Stimulated activated CD8-positive, alpha-beta memory T cell treated with anti-CD3 and anti-CD28 coated beads, Interleukin-7, amount 100 ng/mL, for 4 hours (primary cell): ENCODE measurements at places on chromosomes 2 and 18.

DNA sequence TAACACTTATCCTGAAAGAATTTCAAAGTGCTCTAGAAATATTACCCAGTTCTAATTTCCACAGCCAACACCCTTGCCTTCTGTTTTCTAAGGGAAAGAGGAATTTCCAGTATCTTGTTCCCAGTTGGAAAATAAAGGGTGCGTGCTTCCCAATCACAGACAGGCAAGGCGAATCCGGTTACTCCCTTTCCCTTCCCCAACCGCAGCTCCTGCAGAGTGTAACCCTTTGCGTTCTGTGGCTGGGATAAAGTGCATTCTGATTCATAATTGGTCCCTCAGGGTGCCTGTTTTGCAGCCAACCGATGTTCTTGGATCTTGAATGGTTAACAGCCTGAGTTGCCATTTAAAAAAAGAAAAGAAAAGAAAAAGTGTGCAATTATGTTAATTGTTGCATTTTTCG lies 40.6 kb upstream of the PGAP1 start:
- no peak for DNase-seq

DNA sequence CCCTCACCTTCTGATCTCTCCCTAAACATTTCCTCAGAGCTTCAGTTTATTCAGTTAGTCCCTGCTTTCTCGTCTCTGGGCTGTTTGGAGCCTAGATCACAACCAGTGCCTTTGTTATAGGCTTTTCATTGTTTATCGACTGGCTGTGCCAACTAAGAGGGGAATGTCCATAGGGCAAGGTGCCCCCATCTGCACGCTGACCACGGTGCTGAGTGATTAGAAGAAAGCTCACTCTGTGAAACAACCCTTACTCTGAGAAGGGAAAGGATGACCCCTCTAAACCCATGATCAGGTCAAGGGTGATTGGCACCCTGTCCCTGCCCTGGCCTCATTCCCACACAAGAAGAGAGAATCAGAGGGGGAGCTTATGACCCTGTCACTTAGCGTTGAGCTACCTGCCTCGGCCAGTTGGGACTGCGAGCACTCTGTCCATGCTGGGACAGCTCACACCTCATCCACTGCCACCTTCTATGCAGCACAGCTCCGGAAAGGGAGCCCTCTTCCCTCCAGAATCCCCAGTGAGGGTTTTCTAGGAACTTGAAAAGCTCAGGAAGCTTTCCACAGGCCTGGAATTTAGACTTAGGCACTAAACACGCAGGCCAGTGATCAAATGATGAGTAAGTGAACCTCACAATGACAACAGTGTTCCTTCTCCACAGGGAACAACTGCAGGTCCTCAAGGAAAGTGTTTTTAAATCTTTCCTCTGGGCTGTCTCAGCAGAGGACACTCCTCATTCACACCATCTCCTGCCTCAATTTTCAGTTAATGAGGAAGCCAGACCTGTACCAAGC lies 2.3 kb upstream of the ACTG2 start:
- DNase-seq, result no peak

- no peak for DNase-seq
Measured at GRCh38 chr2:108833219-108833618, 46.6 kb downstream of the CCDC138 start.

DNA sequence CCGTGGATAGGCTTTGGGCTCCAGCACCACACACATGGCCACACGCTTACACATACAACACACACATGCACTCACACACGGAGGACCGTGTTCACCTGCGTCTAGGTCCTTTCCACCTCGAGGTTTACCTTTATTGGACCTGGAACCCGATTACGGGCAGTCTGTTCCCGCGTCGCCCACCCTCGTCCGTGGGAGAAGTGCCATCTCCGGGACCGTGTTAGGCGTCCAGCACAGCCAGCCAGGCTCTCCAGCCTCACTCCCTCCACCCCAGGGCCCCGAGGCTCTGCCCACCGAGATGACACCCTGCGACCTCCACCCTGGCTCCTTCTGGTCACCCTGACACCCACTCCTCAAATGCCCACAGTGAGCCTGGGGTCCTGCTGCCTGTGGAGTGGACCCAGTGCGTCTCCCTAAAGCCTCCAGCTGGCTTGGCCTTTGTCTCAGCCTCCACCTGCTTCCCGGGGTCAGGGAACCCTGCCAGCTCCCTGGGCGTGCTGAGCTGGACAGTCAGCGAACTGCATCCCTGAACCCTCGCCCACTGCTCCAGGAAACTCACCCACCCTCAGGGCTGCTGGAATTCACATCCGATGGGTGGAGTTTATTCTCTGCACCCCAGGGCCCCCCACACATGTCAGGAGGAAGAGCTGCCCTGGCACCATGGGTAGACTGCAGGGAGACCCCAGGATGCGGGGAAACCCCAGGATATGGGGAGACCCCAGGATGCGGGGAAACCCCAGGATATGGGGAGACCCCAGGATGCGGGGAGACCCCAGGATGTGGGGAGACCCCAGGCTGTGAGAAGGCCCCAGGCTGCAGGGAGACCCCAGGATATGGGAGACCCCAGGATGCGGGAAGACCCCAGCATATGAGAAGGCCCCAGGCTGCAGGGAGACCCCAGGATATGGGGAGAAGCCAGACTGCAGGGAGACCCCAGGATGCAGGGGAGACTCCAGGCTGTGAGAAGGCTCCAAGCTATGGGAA lies 33.0 kb downstream of the ADI1 start:
- no peak for DNase-seq

- DNase-seq, result no peak
Measured at GRCh38 chr2:186254759-186255158, 231.3 kb upstream of the ZC3H15 start.

- DNase-seq, result no peak
Measured at GRCh38 chr18:74996996-74997395, 211.9 kb downstream of the PTGR3 start.

DNA sequence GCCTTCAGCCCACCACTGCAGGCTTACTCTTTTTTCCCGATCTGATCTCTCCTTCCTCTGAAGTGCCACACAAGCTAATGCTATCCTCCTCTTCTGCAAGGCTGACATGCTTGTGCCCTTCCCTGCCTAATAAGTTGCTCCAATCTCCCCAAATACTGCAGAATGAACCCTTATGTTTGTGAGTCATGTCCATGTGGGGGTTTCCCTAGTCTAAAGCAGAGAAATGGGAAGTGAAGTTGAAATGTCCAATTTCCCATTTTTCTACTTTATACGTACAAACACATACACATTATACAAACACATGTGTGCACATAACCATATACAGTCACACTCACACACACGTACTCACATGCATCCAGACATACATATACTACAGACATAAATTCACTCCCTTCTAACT lies 288.1 kb upstream of the CELF4 start:
- DNase-seq, result no peak

- no peak for DNase-seq
Measured at GRCh38 chr18:24630346-24630880, 170.0 kb downstream of the HRH4 start.

DNA sequence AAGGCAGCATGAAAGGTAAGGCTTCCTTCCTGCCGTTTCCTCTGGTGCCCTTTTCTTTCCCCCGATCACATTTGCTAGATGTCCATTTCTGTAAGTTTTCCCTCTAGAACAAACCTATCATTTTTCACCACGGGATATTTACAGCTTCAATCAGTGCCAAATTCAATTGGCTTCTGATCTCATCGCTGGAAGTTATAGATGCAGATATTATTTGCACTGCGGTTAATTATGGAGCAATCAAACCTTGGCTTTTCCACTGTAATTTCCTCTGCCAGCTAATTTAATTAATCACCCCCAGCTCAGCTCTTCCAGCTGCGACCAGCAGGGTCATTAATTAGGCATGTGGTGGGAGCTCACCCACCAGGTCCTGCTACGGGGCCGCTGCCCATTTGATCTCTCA lies 86.1 kb downstream of the GBX2 start:
- no peak for DNase-seq

- no peak for DNase-seq
Measured at GRCh38 chr2:44663471-44664073, 277.9 kb upstream of the SIX3 start.

GRCh38 chr2:36403675-36404230 lies 48.2 kb downstream of the CRIM1 start:
- no peak for DNase-seq

- DNase-seq, result peak; percentile 8
Measured at GRCh38 chr2:119756837-119757236, 2.9 kb upstream of the PTPN4 start.

GRCh38 chr2:24354957-24355356 lies 5.4 kb downstream of the ITSN2 start:
- DNase-seq, result no peak

- no peak for DNase-seq
Measured at GRCh38 chr2:146365041-146365440, 1479.8 kb upstream of the ACVR2A start.

GRCh38 chr2:231482806-231483391 lies 18.6 kb upstream of the NCL start:
- peak; percentile 60 for DNase-seq

GRCh38 chr2:46306330-46306751 lies 9.1 kb downstream of the EPAS1 start:
- DNase-seq, result no peak

DNA sequence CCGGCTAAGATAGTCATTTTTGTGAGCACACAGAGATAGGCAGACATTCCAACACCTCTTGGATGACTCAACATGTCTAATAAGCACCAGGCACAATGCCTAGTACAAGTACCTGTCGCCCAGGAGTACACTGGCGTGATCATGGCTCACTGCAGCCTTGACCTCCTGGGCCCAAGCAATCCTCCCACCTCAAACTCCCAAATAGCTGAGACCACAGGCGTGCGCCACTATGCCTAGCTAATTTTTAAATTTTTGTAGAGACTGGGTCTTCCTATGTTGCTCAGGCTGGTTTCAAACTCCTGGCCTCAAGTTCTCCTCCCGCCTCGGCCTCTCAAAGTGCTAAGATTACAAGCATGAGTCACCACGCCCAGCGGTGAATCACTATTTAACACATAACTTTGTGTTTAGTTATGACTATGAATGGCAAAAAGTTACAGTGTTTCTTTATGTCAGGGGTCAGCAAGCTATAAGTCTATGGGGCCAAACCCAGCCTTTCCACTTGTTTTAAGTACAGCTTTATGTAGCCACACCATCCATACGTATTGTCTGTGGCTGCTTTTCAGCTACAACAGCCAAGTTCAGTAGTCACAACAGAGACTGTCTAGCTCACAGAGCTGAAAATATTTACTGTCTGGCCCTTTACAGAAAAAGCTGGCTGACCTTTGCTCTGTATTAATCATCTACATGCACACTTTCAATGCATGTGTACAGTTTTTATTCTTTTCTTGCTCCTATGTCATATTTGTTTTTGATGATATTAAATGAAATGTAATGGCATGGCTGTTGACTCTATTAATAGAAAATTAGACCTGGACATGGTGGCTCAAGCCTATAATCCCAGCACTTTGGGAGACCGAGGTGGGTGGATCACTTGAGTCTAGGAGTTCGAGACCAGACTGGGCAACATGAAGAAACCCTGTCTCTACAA lies 18.7 kb downstream of the ORC2 start:
- peak; percentile 16 for DNase-seq

GRCh38 chr2:175926272-175926671 lies 75.8 kb downstream of the LNPK start:
- DNase-seq, result no peak

GRCh38 chr2:10721396-10722251 lies at the start of gene ATP6V1C2:
Gene ATP6V1C2, plus strand, starts transcription at chr2:10721630. Its CDS starts 1,220 bp downstream, at chr2:10722850.
- no peak for DNase-seq

GRCh38 chr2:23118894-23119293 lies 266.1 kb upstream of the KLHL29 start:
- no peak for DNase-seq

GRCh38 chr18:21109936-21110712 lies 1.5 kb downstream of the ROCK1 start:
- no peak for DNase-seq

DNA sequence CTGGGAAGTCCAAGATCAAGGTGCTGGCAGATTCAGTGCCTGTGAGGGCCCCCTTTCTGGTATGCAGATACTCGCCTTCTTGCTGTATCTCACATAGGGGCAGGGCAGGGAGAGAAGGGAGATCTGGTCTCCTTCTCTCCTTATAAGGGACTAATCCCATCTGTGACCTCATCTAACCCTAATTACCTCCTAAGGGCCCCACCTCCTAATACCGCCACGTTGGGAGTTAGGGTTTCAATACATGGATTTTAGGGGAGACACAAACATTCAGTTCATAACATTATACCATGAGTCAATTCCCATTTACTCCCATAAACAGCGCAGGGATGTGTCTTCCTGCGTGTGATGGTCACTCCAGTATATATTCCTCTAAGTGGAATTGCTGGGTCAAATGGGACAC lies 73.8 kb upstream of the TXNDC2 start:
- DNase-seq, result no peak

DNA sequence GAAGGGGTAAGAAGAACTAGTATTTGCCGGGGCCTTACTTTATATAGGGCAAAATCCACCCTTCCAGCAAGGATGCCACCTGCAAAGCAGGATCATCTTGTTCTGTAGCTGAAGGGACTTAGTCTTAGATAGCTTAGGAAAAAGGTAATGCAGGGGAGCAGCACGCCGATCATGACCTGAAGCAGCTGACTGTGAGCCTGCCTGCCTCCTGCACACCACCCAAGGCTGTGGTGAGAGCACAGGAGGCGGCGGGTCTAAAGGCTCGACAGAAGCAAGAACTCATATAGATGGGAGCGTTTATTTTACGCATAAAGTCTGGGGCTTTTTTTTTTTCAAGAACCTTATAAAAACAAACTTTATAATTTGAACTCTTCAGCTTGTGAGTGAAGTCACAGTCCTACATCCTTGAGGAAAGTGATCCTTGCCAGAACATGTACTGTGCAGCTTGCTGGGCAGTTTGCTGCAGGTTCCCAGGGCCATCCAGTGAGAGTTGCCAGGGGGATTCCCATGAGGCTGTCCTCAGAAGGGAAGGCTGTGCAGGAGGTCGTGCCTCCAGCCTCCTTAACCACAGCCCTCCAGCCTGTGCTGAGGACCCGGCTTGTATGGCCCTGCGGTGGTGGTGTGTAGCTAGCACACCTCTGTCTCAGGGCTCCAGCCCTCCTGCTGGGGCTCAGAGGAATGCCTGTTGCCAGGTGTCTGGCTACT lies 92.1 kb downstream of the RNF144A start:
- no peak for DNase-seq

DNA sequence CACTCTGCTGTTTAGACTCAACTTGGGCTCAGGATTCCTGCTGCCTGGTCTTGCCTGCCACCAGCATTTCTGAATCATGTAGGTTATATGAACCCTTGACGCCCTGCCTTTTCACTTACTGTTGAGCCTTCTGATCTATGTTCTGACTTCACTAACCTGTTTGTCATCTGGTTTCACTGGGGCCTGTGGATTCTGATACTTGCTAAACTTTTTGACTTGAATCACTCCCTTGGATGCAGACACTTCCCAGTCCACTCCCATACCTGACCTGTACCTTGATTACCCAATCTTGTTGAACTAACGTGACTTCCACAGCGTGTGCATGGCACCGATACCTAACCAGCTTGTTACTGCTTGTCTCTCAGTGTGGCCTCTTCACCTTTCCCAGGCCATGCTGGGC lies 35.6 kb upstream of the SPAG16 start:
- DNase-seq, result no peak

- DNase-seq, result no peak
Measured at GRCh38 chr18:74261053-74261713, 30.6 kb downstream of the CYB5A start.
